ENCODE measurements at places on chromosomes 4 and X.

DNA sequence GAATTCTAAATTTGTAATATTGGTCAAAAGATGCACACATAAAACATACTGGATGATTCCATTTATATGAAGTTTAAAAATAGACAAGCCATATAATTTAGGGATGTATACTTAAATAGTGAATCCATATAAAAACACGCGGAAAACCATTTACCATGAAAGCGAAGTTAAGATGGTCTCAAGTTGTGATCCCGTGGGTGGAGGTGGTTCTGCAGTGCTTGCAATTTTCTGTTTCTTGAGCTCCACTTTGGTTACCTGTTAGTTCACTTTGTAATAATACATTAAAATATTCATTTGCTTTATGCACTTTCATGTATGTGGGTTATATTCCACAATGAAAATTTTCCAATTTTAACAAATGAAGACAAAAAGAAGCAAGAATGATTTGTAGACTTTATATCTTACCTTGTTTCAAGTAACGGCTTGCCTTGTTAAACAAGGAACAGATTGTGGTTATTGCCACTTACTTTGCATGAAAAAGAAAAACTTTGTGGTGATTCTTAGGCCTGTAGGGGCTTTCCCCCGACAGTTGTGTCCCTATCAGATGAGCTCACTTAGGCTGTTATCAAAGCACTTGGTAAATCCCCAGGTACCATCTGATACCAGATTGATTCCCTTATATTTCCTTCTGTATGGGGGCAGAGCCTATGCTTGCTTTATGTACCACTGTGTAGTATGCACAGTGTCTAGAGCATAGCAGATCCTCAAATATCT is 12.2 kb downstream of the UCP1 start:
- peak; percentile 14 for DNase-seq

- DNase-seq: no peak
Measured at GRCh38 chr4:147960971-147961370, 229.1 kb downstream of the ARHGAP10 start.

GRCh38 chrX:11351375-11352295 is 58.4 kb downstream of the AMELX start:
- DNase-seq: no peak

- no peak for DNase-seq
Measured at GRCh38 chr4:38656111-38656510, 7.9 kb upstream of the KLF3 start.

GRCh38 chr4:36196145-36196913 is 48.0 kb downstream of the ARAP2 start:
- DNase-seq: peak; percentile 41

DNA sequence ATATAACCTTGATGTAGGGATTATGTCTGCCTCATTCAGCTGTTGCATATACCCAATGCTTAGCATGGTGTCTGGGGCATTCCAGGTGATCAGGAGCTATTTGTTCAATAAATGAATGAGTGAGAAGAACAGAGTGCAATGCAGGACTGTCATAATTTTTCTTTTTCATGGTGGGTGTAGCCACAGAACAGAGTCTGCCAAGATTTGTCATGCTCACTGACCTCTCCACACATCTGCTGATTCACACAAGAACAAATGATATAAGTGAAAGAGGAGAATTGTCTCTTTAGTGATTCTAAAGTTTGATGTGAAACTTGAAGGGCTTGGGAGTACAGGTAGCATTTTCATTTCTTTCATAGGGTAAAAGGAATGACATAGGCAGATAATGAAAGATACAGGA is 64.4 kb upstream of the TEX13D start:
- no peak for DNase-seq

DNA sequence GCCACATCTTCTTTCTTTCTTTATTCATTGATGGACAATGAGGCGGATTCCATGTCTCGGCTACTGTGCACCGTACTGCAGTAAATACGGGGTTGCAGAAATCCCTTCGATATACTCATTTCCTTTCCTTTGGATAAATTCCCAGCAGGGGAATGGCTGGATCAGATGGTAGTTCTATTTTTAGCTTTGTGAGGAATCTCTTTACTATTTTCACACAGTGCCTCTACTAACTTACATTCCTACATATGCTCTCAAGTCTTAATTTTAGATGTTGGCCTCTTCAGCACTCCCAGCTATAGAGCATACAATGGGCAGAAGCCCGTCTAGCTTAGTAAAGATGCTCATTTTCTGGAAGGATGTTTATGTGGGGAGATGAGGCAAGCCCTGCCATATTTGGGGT is 317.4 kb downstream of the ASMT start:
- no peak for DNase-seq

GRCh38 chr4:82694892-82695291 is 103.7 kb downstream of the SCD5 start:
- no peak for DNase-seq

DNA sequence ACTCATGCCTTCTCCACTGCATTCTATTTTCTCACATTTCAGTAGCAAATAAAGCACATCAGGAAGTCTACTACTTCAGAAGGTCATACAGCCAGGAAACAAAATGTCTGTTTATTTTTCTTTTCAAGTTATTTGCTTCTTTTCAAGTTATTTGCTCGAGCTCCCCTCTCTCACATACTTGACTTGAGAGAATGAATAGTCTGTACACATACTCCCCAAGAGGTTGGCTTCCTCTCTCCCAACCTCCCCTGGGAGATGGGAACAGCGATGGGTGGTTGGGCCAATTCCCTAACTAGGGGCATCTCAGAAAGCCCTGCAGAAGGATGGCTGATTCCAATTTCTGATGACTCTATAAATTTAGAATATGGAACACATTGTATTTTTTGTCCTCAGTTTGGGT is 64.7 kb upstream of the PTPN13 start:
- DNase-seq: no peak

DNA sequence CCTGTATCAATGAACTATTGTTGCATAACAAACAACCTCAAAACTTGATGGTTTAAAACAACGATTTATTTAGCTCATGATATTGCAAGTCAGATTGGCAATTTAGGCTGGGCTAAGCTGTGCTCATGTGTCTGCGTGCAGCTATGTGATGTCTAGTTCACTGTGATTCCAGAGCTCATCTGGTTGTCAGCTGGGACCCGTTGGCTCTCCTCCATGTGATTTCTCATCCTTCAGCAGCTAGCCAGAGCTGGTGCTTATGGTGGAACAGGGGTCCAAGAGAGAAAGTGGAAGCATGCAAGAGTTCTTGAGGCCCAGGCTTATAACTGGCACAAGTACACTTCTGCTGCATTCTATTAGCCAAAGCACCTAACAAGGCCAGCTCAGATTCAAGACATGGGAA is 28.8 kb upstream of the TRPC3 start:
- DNase-seq: no peak

- DNase-seq: peak; percentile 53
Measured at GRCh38 chr4:154164931-154165839, 326.4 kb downstream of the DCHS2 start.

- DNase-seq: no peak
Measured at GRCh38 chr4:173747537-173748257, 217.7 kb upstream of the HAND2 start.

Data from epithelial cell of esophagus (primary cell).